ENCODE measurements at places on chromosomes 6 and 20. TPM values are rescaled to one million over a fixed set of nuclear protein-coding genes. Genes with fewer than 3 reads are reported as not detected.

- peak; percentile 41 for ATAC-seq
These were observed 58.0 kb downstream of the SYTL3 start for GRCh38 chr6:158707821-158708195.

GRCh38 chr20:45363611-45364492, 896 bp downstream of the SYS1 start:
- no peak for ATAC-seq

GRCh38 chr20:37573626-37574198, 46.0 kb upstream of the BLCAP start:
- peak; percentile 18 for ATAC-seq

Gene ULBP1
- total RNA-seq = 1.2 TPM

DNA sequence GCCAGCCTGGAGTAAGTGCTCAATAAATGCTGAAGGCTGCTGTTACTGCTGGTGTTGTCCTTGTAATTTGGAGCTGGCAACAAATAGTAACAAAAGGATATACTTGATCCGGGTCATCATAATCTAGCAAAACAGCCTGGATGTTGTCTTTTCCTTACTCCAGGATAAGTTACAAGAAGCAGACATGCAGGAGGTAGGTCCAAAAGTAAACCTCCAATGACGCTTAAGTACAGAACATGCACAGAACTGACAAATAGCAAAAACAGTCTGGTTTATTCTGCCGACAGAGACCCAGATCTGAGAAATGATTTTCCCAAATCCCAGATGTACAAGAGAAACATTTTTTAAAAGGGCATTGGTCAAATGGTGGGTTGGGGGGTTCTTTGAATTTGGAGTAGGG, 93.0 kb upstream of the KCNK16 start:
- ATAC-seq = no peak

GRCh38 chr20:53970232-53970631, 100.2 kb downstream of the BCAS1 start:
- ATAC-seq = no peak

Gene TNNC2
- total RNA-seq = not detected

- ATAC-seq = no peak
These were observed 5.0 kb downstream of the BRD2 start for GRCh38 chr6:32973144-32974015.

- ATAC-seq = peak; percentile 43
These were observed 1.0 kb downstream of the NSFL1C start for GRCh38 chr20:1465470-1466210.

GRCh38 chr20:20970841-20971240, 135.3 kb downstream of the LINC00237 start:
- ATAC-seq = no peak

GRCh38 chr6:121430514-121431460, 4.7 kb upstream of the GJA1 start:
- no peak for ATAC-seq

DNA sequence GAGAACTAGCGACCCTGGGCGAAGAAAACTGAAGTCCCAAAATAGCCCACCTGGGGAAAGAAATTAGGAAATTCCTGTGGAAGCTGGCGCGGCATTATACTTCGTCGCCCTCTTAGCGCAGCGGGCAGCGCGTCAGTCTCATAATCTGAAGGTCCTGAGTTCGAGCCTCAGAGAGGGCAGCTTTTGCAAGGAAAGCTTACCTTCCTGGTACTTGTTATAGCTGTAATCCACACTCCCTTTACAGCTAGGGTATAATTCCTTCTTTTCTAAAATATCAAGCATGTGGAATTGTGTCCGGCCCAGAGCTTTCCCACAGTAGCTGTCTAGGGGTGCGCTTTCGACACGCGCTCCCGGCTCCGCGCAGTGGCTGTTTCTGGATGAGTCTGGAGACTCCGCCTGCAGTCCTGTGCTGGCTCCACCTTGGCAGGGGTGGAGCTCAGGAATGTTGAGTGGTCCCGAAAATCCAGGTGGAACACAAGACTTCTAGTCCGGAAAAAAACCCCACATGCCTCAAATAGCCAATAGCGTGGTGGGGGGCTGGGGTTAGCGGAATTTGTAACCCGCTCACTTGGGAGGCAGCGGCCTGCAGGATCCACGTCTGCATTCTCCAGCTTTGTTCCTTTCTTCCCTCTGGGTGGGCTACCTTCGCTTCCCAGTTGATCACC, 83.7 kb upstream of the ZNF322 start:
- no peak for ATAC-seq

DNA sequence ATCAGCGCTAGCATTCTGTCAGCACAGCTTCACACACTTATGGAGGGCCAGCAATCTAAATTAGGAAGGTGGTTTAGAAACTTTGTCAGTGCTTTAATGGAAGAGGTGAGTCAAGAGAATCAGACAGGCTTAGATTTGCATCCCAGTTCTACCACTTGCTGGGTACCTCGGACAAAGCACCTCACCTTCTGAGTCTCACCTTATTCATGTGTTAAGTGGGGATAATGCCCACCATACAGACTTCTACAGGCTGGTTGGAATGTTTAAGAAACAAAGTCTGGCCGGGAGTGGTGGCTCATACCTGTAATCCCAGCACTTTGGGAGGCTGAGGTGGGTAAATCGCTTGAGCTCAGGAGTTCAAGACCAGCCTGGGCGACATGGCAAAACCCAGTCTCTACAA, 12.2 kb upstream of the STK35 start:
- no peak for ATAC-seq

- ATAC-seq = no peak
These were observed 33.7 kb upstream of the LOC128125822 start for GRCh38 chr6:63538550-63538949.

GRCh38 chr6:27188061-27188884, 59.2 kb upstream of the PRSS16 start:
- peak; percentile 92 for ATAC-seq

GRCh38 chr20:47789764-47790579, 4.7 kb upstream of the SULF2 start:
- no peak for ATAC-seq

GRCh38 chr6:29764422-29765196, 41.4 kb downstream of the HLA-F start:
- ATAC-seq = peak; percentile 76

DNA sequence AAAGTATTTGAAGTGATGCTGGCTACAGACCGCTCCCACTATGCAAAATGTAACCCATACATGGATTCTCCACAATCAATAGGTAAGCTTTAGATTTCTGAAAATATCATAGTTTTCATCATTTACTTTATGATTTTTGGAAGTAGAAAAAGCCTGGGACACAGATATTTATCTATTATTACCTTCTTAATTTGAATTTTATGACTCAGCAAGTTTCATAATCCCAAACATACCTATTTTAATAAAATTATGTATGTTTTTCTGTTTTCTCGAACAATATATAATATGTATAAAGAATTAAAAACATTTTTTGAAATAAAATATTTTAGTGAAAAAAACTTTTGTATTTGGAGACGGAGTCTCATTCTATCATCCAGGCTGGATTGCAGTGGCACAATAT, 21.6 kb downstream of the PCMT1 start:
- no peak for ATAC-seq

- ATAC-seq = no peak
These were observed 125.0 kb upstream of the BACH2 start for GRCh38 chr6:90421666-90422065.

DNA sequence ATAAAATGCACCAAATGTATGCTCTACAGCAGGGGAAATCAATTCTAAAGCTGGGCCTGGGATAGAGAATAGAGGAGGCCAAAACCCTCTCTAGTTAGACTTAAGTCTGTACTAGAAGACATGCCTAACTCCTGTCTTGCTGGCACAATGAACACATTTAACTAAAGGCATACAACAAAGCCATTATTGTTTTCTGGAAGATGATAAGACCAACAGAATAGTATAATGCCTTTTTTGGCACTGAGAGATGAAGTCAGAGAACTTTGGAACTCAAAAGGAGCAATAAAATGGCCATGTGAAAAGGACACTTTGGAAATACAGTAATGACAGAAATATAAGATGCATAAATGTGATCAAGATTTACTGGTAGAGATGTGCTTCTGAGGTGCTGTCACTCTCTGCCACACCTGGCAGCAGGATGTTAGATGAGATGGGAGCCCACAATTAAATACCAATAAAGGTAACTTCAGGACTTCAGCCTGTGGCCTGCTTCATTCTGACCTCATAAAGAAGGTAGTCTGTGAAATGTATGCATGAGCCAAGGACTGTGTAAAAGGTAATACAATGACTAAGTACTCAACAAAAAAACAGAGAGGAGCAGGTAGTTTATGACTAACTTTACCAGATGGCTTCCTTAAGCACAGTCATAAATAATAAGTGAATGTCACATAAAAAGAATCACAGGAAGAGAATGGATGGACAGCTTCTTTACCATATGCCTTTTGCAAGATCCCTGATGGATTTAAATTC, 333.4 kb downstream of the BCKDHB start:
- ATAC-seq = peak; percentile 92
